Stimulated activated CD4-positive, alpha-beta T cell treated with anti-CD3 and anti-CD28 coated beads, Interleukin-1b, Interleukin-23, amount 100 ng/mL, for 24 hours (primary cell): ENCODE measurements at places on chromosomes 4 and X.

GRCh38 chrX:40652664-40653063 lies 5.3 kb upstream of the CXorf38 start:
- DNase-seq: no peak

DNA sequence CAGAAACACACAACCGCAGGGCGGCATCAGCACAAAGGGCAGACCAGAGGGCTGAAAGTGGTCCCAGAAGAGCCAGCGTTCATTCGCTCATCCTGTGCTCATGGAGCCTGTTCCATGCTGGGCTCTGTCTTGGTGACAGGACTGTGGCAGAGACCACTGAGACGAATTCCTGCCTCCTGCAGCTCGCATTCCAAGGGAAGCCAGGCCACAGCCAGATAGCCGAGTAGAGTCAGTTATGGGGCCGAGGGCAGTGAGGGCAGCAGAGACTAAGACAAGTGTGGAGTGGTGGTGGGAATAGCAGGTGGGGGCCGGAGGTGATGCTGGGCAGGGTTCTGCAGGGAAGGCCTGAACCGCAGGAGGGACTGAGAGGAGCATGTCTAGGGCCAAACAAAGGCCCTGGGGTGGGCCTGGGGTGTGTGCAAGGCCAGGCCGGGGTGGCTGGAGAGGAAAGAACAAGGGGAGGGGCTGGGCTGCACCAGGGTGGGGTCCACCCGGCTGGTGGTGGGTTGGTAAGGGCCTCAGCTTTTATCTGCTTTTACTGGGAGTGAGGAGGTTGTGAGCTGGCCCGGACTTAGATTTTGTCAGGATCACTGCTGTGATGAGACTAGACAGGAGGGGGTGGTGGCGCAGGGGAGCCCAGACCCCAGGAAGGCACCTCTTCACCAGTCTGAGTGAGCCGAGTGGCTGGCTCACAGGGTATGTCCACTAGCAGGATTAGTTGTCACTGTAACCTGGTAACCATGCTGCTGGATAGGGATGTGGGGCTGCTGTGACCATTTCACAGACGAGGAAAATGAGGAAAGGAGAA lies 6.3 kb downstream of the PSAPL1 start:
- DNase-seq: no peak

DNA sequence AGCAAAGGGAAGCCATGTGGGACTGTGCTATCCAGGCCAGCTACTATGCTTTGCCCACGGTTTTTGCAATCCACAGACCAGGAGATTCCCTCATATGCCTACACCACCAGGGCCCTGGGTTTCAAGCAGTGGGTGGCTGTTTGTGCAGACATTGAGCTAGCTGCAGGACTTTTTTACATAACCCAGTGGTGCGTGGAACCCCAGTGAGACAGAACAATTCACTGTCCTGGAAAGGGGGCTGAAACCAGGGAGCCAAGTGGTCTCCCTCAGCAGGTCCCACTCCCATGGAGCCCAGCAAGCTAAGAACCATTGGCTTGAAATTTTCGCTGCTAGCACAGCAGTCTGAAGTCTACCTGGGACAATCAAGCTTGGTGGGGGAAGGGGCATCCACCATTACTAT lies 959.9 kb downstream of the FSTL5 start:
- DNase-seq: no peak

DNA sequence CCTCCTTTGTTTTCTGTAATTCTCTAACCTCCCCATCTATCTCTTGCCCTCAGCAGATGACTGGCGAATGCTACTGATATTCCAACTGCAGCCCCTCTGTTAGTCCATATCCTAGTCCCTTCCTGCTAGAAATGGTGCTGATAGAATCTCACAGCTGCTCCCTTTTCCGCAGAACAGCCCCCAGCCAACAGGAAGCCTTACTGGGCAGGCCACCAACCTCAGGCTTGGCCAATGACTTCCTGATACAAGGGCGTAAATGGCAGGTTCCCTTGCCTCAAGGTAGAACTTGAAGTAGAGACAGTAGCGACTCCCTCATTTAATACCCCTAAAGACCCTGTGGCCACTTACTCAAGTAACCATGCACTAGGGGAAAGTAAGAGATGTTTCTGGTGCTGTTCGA lies 26.7 kb upstream of the SLC2A9 start:
- DNase-seq: no peak
